ENCODE measurements at places on chromosomes 4 and X.
A peak's percentile ranks its signal among the peaks of the same experiment; 100 is the strongest.

GRCh38 chr4:113179996-113180395, 130.5 kb downstream of the ANK2 start:
- no peak for DNase-seq

- peak; percentile 50 for DNase-seq
Measured at GRCh38 chr4:110085131-110085530, 113.3 kb downstream of the ELOVL6 start.

DNA sequence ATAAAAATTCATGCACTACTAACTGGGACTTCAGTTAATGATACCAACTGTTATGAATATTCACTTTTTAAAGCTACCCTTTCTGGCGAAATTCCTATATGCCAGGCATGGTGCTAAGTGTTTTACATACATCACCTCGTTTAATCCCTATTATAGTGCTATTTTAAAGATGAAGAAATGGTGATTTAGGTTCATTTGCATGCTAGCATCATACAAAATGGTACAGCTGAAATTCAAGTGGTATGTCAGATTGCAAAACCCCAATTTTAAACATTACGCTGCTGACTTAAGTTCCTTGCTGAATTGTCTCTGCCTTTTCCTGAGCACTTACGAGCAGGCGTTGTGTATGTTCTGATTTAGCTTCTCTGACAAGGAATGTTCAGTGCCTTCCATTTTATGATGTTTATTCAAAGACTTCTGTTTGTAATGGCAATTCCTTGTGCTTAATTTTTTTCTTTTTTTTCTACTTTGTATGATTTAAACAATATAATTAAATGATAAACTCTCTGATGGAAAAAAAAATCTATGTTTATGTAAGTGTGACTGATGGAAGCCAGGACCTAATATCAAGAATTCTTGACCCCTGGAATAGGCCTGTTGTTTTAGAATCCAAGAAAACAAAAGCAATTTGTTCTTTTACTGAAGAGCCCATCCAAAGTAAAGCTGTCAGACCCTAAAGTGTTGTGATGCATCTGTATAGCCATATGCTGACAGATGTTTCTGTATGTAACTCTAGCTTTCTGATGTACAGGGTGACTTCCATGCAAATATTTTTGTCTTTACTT, 148.1 kb downstream of the PCDH7 start:
- DNase-seq = no peak

GRCh38 chr4:173317004-173317403, 17.2 kb downstream of the HMGB2 start:
- DNase-seq = no peak

- peak; percentile 65 for DNase-seq
Measured at GRCh38 chr4:2441393-2442174, 22.8 kb downstream of the CFAP99 start.

DNA sequence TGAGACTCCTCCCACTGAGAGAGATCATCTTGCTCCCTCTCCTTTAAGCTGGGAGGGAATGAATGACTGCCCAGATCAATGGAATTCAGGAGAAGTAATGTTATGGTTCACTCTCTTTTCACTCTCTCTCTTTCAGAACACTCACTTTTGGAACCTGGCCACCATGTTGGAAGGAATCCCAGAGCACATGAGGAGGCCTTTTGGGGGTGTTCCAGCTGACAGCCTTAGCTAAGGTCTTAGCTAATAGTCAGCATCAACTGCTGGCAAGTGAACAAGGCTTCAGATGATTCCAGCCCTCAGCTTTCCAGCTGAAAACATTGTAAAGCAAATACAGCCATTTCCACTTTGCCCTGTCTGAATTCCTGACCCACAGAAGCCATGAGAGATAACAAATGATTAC, 124.0 kb upstream of the CLNK start:
- peak; percentile 10 for DNase-seq

DNA sequence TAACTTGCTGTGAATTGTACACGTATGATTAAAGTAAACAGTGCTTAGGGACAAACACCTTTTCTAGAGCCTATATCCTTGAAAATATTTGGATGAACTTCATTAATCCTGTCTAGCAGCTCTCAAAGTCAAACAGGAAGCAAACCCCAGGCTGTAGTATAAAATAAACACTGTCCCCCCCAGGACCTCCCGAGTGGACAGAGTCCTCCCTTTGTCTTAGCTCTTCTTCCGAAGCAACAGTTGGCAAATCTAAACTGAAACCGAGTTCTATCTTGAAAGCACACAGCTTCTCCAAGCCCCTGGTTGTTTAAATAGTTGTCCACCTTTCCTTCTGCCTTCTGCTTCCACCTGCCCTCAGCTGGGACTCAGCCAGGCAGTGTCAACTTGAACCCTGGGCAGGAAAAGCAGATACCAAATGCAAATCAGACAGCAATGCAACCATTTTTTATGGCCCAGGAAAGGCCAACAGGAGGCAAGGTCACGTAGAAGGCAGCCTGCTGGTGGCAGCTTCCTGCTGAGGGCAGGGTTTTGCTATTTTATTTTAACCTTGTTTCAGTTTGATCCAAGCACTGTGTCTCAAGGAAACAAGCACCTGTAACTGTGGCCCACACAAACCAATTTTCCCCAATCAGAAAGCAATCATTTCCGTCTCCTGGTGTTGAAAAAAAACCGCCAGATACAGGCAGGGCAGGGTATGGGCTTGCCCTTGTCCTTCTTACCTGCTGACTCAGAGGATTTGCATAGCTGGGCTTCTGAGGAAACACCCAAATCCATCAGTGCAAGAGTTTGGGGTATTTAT, 110.3 kb upstream of the KIT start:
- DNase-seq = peak; percentile 23

DNA sequence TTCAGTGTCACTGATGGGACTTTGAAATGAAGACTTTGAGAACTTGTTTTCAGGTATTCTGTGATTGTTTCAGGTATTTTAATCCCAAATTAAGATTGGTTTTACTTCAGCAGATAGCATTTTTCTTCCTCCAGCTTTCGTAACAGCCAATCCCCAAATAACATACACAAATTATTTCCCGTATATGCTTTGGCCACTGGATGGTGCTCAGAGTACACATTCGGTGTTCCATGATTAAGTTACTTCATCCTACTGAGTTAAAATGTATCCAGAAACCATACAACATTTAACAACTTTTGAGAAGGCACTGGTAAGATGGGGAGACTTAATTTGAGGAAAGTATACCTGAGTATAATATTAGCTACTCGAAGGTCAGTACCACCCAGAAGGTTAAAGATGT, 233.4 kb upstream of the FAM47A start:
- no peak for DNase-seq

GRCh38 chr4:907691-908425, 24.3 kb downstream of the GAK start:
- DNase-seq = peak; percentile 50

- no peak for DNase-seq
Measured at GRCh38 chrX:109830704-109831206, 97.7 kb upstream of the ACSL4 start.

GRCh38 chr4:726235-726787, 20.7 kb downstream of the PCGF3 start:
- DNase-seq = peak; percentile 61

DNA sequence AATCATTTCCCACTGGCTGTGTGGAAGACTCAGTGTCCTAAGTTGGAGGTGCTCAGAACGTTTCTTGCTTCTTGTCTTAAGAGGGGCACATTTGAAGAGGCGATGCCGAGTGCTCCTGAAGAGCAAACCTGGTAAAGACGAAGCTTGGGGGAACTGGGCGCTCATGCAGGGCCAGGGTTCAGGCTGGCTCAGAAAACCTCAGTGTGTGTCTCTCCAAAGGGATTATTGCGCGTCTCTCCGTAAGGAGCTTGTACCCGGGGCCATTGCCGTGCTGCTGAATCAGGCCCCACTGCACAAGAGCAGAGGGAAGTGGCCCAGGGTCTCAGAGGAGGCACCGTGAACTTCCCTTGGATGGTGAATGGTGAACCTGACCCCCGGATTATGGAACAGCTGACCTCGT, 44.4 kb downstream of the PSAPL1 start:
- no peak for DNase-seq

DNA sequence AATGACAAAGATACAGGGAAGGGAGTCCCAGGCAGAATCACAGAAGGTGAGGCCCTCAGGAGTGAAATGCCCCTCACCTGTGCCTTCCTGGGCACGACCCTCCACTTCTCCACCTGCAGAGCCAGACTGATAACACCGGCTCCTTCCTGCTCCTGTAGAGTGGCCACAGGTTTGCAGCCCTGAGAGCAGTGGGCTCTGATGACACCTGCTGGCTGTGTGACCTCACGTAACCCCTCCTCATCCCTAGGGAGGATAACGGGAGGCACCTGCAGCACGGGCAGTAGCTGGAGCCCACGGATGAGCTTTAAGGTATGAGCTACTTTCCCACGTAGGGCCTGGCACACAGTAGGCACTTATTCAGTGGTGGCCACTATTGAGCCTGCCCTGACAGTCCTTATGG, 25.5 kb upstream of the MAN2B2 start:
- DNase-seq = no peak

DNA sequence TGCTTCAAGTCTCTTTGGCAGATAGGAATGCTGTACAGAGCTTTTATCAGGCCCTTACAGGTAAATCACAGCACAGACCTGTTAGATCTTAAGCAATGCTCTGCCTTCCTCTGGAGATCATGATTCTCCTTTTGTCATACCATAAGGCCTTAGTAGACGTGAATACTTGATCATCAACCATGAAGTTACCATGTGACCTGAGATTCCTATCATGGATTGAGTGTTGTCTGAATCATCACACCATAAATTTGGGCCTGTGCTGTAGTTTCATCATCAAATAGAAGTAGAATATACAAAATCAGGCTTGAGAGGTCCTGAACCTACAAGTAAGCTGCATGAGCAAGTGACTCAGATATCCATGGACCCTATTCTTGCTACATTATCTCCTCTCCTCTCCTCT, 466.8 kb upstream of the INTU start:
- DNase-seq = no peak

GRCh38 chr4:185171373-185172071, 28.5 kb downstream of the SLC25A4 start:
- no peak for DNase-seq

DNA sequence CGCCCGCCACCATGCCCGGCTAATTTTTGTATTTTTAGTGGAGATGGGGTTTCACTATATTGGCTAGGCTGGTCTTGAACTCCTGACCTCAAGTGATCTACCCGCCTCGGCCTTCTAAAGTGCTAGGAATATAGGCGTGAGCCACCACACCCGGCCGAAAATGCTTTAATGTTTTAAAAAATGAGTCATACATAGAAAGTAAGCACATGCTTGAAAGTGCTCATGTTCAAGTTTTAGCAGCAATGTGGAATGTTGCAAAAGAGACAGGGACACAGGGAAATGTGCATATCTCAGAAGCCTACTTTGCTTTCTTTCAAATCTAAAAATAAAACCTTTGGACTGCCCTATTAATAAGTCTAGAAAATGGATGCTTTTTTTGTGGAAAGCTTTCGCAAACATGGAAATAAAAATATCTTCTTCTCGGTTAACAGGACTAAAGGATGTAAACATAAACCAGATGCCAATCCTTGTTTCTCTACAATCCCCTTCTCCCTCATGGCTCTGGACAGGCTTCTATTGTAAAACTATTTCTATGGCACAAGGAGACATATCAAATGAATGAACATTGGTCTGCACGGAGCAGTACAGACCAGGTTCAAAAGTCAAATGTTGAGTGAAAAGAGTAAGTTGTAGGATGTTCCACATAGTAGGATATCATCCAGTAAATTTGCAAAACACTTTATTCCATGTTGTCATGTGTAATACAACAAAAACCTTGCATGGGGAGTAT, 15.0 kb downstream of the MECP2 start:
- DNase-seq = no peak

DNA sequence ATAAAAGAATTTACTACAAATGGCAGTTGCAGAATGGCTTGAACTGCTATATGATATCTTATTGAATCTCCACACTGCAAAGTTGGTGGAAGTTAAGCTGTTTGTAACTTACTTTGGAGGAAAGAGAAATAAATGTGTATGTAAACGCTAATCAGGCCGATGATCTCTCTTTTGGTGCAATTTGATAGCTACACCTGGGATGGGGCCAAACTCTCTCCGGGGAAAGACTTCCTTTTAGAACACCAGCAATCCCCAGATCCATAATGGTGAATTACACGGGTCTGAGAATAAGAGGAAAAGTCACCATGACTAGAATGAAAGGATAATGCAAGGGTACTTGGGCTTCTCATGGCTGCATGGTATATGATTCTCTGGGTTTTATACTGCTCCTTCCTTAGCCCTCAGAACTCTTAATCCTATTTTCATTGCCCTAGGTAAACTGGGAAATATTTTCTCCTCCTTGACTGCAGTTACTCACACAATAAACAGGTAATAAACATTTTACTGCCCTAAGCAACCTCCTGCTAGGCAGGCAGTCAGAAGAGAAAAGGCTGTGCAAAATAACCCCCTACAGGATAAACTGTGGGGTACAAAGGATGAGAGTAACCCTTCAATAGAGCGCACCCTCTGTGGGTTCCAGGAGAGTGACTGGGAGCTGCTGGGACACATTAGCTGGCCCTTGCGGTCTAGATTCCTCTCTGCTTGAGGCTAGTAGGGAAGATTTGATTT, 109.3 kb downstream of the MGST2 start:
- DNase-seq = no peak

DNA sequence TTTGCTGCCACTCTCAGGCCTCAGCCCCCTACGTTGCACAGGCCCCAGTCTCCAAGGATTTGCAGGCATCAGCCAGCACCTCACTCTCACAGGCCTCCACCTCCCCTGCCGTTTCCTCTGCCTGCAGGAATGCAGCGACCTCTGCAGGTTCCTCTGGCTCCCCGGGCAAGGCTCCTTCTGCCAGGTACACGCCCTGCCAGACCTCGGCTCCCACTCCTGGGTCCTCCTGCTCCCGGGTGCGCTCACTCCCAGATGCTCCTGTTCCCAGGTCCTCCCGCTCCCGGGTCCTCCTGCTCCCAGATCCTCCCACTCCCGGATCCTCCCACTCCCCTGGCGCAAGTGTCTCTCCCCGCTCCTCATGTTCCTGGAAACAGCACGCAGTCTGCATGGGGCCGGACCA, 144.4 kb upstream of the RADX start:
- no peak for DNase-seq

DNA sequence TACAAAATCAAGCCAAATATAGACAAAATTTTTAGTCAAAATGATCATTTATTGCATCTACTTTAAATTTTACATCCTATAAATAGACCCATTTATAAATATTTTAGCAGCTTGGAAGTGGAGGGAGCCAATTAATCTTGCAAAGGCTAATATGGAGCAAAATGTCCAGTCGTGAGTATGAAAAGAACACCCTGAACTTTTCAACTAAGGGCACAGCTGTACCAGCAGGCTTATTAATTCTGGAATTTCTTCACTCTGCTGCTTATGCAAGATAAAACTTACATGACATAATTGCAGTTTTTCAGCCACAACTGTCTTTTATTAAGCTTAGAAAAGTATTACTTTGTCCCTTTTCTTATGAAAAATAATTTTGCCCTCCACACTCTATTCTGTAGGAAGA, 22.9 kb upstream of the USP53 start:
- no peak for DNase-seq

DNA sequence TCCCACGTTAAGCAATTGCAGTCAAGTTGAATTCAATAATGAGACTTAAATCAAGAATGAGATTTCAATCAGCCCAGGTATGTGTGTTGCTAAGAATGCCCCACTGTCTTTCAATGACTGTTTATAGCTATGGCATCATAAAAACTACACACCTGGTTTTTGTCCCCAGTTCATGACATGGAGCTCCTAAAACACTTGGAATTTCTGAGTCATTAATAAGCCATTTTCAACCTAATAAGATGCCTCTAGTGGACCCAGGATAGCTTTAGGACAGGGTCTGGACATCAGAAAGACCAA, 72.7 kb upstream of the STS start:
- DNase-seq = no peak

All from adrenal gland (tissue), 19 donors.